GM04504 (cell line): ENCODE measurements at places on chromosomes 2 and 18.

DNA sequence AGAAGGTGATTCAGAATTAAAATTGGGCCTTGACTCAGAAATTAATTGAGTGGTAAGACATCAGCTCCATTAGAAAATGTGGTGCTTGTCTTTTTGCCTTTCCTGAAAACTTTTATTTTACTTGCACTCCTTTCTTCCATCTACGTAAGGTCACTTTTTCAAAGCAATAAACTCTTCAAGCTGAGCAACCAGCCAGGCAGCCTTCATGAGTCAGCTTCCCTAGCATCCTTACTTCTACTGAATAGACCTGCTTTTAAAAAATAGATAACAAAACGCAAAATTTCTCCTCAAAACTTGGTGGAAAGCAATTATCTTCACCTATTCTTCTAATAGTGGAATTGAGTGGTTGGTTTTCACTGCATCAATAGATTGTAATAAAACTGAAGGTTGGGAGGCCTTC lies 504.2 kb downstream of the ARHGAP15 start:
- no peak for DNase-seq

GRCh38 chr2:163558251-163559021 lies 177.4 kb downstream of the FIGN start:
- DNase-seq = no peak

- DNase-seq = peak; percentile 87
Observed at GRCh38 chr18:39345321-39345720, 1779.7 kb upstream of the CELF4 start.

GRCh38 chr2:108604196-108604595 lies 69.9 kb downstream of the LIMS1 start:
- DNase-seq = no peak

DNA sequence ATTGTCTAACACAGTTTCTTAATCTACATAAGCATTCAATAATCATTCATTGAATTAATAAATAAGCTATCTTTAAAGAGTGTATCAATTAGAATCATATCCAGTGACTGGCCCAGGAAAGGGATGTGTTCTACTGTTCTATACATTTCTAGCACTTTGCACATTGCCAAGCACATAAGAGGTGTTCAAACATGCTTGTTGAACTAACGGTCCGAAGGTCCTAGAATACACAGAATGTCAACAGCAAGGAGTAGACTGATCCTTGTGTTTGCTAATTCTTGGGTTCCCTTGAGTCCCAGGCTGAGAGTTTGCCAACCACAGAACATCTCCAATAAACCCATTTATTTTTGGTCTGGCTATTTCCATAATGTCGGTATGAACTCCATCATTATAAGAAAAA lies 331.7 kb upstream of the DCC start:
- DNase-seq = no peak

DNA sequence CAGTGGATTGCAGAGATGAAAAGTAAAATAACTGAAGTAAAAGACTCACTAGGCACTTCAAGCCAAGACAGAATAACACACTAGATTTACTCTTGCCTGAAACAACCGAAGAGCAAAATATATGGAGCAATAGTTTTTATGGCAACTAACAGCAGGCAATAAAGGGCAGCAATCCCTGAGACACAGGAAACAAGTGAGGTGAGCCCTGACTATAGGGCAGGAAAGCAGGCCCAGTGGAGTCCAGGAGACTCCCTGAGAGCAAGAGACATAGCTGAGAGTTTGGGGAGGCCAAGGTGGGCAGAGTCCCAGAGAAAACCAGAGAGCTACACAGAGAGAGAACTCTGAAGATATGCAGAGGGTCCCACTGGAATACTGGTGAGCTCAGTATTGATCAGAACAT lies 18.8 kb downstream of the FARSB start:
- DNase-seq = no peak

GRCh38 chr2:142951190-142952007 lies 73.9 kb downstream of the KYNU start:
- DNase-seq = no peak

DNA sequence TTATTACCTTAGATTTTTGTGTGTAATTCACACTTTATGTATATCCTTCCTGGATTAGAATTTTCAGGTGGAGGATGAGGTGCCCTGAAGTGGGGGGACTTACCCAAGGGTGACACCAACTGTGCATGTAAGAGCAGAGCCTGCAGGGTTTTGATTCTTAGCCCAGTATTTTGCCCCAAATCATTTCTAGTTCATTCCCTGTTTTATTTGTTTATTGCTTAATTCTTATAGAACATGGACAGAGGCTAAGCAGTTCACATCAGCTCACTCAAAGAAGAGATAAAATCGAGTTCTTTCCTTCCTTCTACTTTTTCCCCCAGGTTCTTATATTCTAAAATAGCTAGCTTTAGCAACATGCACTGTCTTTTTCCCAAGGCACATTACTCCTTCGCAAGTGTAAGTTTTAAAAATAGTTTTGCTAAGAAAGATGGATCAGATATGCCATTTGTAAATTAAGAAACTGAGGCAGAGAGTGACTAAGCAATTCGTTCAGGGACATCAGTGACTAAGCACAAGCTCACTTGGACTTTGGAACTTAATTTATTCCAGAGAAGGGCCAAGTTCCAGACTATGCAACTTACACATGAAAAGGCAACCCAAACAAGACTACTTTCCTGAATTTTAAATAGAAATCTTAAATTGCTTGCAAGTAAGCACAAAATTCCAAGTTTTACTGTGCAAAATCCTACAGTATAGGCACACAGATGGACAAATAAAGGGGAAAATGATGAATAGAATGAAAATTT lies 427.9 kb upstream of the POU3F3 start:
- DNase-seq = no peak

- DNase-seq = no peak
Observed at GRCh38 chr2:238083919-238084318, 16.2 kb upstream of the ESPNL start.
